ENCODE measurements at places on chromosomes 3 and 15. TPM values are rescaled to one million over a fixed set of nuclear protein-coding genes. Genes with fewer than 3 reads are reported as not detected.

The CEMIP gene
- polyA plus RNA-seq, result 1.9 TPM

The CCR9 gene
- polyA plus RNA-seq, result 0.12 TPM

GRCh38 chr15:57060799-57061198 lies 142.4 kb downstream of the TCF12 start:
- no peak for DNase-seq

DNA sequence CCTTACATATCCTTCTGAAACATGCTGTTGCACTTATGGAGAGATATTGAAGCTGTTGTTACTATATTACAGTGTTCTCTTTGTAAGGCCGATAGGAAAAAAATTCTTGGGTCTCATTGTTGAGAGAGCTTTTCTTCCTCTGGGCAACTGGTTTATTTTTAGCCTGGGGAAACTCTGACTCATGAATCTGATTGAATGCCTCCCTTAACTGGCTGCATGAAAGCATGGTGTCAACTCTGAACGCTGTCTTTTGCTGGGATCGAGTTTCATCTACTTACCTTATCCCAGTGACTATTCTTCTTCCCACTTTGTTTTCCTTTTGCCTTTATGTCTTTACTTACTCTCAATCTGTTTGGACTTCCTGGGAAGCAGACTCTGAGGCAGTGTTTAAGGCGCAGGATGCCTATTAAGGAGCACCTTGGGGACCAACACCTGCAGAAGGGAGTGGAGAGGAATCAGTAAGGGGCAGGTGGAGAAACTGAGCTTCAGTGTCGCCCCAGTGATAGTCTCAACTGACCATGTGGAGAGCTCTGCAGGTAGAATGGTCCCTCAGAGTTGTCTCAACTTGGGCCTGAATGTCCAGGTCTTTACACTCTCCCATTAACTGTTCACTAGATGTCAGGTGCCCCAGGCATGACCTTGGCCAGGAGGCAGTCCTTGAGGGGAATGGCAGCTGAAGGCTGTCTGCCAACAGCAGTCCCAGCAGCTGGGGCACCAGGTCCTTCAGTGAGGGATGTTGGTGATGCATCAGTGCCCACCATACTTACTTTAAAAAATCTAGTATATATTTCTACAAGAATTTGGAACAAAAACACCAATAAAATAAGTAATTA lies 88.9 kb upstream of the CCNL1 start:
- DNase-seq, result no peak

- no peak for DNase-seq
These were observed 431.7 kb upstream of the NR2F2 start for GRCh38 chr15:95898761-95899160.

GRCh38 chr3:99839613-99840012 lies 22.0 kb downstream of the CMSS1 start:
- no peak for DNase-seq

DNA sequence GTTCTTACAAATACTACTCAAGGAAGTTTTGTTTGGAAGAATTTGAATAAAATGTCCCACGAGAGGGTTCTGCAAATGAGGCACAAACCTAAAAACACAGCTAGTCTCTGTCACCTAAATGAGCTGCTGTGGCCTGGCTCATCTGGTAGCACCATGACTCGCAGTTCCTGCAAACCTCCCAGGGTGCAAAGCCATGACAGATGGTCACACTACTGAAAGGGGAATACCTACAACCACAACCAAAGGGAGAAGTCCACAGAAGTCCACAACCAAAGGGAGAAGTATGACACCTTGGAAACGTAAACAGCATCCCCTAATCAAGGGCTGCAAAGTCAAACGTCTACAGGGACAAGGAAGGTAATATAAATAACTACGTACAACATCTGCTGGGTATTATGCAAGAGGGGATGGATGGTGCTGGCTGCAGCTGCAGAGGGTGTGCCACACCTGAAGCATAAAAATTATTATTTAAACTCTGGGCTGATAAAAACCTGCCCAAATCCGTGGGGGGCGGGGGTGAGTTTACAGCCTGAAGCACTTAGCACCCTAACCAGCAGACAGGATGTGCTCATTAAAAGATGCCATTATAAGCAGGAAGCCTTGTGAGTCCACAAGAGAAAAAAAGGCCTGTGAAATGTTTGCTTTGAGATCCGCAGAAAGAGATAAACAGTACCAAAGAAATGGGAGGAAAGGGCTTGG lies 184.0 kb downstream of the MAGI1 start:
- DNase-seq, result no peak
